ENCODE measurements at places on chromosomes 6 and 20.

- DNase-seq = no peak
Observed at GRCh38 chr6:5860849-5861248, 145.9 kb downstream of the NRN1 start.

DNA sequence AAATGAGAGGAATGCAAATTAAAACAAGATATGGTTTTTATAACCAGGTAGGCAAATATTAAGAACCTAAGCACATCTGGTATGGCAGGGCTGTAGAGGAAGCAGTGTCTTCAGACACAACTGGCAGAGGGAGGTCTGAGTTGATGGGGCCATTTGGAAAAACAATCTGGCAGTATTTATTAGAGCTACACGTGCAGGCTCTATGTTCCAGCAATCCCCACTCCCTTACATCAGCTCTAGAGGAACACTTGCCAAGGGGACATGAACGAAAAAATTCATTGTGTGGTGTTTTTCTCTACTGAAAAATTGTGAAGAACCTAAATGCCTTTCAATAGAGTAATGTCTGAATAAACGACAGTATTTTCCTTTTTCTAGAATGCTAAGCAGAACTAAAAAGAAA, 111.6 kb upstream of the EDN1 start:
- DNase-seq = no peak

DNA sequence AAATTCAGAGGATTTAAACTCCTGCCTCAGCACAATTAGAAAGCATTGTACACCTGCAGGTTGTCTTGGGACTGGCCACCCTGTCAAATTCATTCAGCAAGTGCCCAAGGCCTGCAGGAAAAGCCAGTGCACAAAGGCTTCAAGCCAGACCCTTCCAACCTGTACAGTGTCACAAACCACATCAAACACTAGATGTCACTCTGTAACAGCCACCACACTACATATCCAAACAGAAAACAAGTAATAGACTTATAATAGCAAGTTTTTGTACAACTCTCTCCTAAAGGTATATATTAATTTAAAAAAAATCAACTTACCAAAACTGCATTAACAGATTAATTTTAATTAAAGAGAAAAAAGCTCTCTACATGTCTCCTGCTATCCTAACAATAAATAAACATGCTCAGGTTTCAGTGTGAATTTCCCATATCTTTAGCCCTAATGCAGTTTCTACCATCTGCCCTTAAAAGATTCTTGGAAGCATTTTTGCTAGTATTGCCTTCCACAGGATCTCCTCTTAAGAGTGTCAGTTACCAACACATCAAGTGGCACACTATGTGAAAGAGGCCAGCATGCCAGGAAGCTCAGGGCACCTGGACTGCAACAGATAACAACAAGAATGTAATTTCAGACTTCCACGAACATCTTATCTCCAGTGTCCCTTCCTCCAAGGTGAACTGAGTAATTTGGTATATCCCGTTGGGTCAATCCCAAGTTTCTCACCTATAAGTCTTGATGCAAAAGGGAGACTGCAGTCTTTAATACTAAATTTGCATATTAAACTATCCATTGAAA, 47.5 kb downstream of the RALGAPA2 start:
- DNase-seq = no peak

DNA sequence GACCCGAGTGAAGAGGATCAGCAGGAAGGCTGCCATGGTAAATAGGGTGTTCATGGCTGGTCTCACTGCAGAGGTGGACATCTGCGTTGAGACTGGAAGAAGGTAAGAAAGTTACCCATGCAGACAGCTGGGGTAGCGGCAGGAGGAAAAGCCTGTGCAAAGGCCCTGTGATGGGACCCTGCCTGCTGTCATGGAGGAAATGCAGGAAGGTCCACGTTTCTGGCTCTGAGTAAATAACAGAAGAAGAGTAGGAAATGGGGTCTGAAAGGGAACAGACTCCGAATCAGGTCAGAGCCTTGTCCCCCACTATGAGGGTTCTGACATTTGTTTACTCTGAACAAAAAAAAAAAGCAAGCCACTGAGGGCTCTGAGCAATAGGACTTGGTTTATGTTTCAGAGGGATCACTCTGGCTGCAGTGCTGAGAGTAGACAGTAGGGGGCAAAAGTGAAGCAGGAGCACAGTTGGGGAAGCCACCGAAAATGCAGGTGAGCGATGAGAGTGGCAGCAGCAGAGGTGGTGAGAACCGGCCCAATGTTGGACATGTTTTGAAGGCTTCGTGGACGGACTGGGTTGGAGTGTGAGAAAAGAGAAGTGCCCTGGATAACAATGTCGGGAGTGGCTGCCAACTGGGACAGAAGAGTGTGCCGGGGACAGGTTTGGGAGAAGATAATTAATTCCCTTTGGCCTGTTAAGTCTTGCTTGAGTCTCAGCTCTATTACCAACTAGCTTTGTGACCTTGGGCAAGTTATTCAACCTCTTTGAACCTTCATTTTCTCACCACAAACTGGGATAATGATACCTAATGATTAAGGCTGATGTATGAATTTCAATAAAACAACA, 57.9 kb upstream of the MAP7 start:
- DNase-seq = peak; percentile 64

DNA sequence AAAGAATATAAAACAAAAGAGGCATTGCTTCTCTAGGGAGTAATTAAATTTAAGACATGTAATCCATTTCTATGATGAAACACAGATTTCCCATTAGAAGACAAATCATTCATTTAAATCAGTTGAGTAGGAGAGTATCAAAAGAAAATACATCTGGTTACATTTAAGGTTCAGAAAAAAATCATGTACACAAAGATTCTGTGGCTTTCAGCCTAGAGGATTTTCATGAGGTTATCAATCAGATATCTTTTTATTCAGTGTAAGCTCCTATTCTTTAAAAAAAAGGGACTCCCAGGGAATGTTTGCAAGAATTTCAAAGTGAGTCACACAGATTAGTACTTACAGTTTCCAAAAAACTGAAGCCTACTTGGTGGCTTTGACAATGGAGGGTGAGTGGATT, 24.9 kb downstream of the COL21A1 start:
- DNase-seq = peak; percentile 31
